ENCODE measurements at places on chromosomes 16 and 17. TPM values are rescaled to one million over a fixed set of nuclear protein-coding genes. Genes with fewer than 3 reads are reported as not detected.

HERPUD1 gene
- 174 TPM for total RNA-seq

- DNase-seq, result peak; percentile 65
Measured at GRCh38 chr16:89958068-89958467, 9.5 kb downstream of the DEF8 start.

GRCh38 chr17:19867079-19867328 is 732 bp downstream of the ULK2 start:
- peak; percentile 83 for DNase-seq

- DNase-seq, result no peak
Measured at GRCh38 chr17:40703652-40704051, at the start of gene KRT24. Gene KRT24 (minus strand): TSS chr17:40703752. CDS start chr17:40703693, 59 bp downstream.

GRCh38 chr17:57892820-57893595 is 43.2 kb upstream of the MRPS23 start:
- peak; percentile 92 for DNase-seq

DNA sequence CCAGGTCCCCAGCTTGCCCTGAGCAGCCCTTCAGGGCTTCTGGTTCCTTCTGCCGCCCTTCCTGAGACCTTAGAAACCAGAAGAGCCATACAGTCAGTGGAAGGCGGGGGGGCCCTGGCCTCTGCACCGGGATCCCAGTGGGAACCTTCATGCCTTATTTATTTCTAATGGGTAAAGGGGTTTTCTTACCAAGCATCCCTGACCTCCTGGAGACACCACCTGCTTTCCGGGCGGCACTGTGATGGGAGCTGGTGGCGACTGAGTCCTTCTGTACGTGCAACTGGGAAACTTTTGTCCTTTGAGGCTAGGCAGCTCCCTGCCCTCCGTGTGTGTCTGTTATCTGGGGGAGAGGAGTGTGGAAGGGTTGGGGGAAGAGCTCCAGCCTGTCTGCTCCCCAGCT is 7.2 kb upstream of the MRPL58 start:
- DNase-seq, result no peak

ITGB3 gene
- 10.5 TPM for total RNA-seq

DNA sequence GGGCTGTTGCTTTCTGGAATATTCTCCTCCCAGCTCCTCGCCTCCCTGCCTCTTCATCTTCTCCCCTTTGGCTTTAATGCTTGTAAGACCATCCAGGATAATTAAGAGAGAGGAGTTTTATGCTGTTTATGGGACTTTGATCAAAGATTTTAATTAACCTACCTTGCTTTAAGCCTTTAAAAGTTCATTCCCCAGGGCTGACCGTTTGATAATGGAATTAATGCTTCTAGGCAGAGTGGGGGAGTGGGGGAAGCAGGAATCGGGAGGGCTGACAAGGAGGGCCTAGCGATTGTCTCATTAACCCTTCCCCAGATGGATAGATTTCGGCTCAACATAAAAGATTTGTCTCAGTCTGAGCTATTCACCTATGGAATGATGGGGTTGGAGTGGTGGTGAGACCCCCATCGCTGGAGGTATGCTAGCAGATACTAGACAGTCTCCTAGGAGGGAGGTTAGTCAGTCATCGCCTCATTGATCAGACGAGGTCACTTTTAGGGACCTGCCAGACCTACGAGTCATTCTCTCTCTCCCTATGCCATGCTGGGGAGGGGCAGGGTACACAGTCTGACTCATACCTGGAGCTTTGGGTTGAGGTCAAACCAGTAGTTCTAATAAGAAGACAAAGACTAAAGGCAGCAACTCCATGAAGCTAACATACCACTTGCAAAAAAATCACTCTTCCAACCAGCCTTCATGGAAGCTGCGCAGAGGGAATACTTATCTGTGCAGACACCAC is 236.6 kb upstream of the NLRP1 start:
- DNase-seq, result no peak

DNA sequence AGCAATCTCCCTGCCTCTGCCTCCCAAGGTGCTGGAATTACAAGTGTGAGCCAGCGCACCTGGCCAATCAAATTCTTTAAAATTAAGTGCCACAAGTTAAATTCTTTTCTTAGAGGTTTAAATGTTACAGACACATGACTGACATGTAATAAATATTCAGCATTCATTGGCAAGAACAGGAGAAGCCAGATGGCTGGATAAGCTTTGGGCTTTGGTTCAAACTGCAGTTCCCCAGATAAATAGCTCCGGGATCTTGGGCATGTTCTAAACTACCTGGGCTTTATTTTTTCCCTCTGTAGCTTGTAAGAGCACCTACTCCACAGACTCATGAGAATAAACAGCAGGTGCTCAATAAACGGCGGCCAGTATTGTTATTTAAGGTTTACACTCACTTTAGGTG is 34.1 kb downstream of the ABAT start:
- no peak for DNase-seq

GRCh38 chr17:49121696-49122292 is 10.8 kb upstream of the B4GALNT2 start:
- no peak for DNase-seq

DNA sequence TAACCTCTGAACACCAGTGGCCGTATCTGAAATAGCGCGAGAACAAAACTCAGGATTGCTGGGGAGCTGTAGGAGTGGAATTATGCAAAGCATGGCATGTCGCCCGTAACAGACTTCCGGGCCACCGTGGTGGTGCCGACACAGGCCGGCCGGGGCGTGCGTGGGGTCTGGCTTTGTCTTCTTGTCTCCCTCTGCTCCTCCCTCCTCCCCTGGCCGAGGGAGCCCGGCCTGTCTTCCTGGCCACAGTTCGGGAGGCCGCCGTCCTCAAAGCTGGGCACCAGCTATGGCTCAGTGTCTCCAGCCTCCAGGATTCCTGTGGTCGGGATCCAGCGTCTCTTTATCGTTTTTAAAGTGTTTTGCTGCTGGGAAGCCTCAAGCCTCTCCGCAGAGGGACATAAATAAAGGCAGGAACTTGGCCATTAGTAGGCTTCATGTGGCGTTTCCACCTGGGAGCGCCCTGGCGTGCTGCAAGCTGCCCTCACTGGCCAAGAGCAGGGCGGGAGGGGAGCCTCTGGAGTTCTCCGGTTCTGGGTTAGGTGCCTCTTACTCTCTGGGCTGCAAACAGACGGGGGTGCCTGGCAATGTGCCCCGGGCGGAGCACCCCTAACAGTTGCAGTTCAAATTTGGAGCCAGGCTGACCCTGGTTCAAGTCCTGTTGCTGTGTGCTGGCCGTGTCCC is 22.0 kb upstream of the NPTX1 start:
- no peak for DNase-seq

DNA sequence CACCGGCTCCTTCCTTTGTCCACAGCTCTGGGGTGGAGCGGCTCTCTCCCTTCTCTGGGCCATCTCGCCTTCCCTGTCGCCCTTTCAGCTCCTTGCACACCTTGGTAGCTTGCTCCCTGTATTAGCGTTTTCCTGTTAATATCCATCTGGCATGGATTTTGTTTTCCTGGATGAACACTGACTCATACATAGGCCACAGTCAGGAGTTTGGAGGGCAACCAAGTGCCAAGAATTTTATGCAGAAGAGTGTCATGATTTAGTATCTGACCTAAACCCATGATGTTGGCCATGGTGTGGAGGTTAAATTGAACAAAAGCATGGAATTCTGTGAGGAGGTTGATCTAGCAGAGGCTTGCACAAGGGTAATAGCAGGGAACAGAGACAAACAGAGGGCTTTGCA is 180.9 kb downstream of the AIPL1 start:
- no peak for DNase-seq

DNA sequence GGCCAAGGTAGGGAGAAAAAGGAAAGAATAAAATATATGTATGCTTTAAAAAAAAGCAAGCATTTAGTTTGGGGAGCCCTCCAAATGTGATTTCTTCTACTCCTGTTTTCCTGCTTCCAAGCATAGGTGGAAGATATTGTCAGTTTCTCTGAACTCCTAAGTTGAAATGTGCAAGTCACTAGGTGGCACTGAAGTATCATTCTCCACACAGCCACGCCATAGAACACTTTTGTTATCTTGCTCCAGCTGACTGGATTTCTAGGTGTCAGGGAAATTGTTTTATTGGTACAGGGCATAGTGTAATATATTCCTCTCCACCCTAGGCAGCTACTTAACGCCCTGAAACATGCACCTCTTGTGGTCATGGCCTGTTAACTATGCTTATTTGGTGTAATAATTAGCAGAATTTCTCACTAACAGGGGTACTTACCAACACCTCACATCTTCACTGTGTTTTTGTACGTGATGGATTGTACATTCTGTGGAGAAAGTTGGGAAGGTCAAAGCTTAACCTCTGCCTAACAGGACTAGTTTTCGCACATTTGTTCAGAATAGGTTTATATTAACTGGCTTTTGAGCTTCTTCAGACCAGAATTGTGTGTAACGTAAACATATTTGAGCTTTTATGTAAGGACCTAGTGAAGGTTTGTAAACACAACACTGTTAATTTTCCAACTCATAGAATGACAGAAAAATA is 69.3 kb downstream of the FTO start:
- no peak for DNase-seq

GRCh38 chr16:14146445-14146844 is 75.3 kb downstream of the MRTFB start:
- DNase-seq, result no peak

DNA sequence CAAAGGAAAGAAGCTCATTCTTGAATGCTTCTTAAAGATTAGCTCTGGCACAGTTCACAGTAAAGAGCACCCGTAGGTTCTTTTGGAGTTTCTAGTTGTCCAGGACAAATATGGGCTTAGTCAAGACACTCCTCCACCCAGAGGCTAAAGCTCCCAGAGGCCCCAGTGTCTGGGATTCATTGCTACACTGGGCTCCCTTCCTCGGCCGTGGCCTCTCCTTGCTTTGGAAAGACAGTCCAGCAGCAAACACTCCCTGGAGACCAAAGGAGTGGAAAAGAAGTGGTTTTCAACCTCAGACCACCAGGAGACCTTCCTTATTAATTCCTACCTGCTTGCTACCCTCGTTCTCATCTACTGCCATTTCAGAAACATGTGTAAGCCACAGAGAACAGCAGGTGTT is 17.1 kb downstream of the PHB1 start:
- no peak for DNase-seq

DNA sequence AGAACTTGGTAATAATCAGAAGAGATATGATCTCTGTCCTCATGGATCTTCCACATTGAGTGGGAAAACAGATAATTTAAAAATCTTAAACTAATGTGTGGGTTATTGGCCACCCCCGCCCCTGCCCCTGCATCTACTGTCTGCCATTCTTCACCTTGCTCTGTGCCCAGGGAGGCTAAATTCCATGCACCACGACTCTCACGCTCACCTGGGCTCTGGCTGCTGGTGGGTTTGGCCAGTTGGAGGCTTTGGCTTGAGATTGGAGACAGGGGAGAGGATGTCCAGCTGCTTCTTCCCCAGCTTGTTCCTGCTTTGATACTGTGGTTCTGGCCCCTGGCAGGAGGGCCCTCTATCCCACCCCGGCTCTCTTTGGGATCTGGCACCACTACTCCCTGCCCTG is 127.9 kb downstream of the IRX5 start:
- DNase-seq, result no peak

DNA sequence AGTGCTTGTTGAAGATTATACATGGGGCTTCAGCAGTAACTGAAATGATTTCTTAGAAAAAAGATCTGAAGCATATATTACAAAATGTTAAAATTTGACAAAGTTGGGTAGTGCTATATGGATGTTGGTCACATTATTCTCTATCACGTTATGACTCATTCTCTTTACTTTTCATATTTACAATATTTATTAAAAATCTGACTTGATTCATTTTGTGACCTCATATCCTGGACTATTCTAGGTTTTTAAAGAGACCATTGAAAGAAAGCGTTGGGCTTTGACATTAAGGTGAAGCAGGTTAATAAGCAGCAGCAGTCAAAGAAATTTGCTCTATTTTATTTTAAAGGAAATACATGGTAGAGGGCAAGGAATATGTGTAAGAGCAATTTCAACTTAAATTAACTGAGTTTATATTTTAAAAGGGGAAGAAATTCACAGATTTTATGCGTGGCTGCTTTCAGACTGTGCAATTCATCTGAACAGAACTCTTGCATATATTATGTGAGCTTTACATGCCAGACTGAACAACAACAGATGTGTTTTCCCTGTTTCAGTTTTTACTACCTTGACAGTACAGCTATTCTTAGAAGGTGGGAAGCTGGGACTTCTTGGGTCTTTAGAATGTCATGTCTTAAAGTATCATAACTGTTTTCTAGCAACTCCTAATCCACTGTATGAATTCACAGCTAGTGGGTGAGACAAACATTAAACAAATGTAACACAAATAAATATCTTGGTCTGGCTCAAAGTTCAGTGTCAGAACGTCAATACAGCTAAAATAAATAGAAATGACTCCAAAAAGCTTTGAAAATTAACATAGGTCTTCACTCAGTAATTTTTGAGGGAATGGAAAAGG is 10.4 kb upstream of the FAM20A start:
- DNase-seq, result no peak

ESRP2 gene
- 64.5 TPM for total RNA-seq

DNA sequence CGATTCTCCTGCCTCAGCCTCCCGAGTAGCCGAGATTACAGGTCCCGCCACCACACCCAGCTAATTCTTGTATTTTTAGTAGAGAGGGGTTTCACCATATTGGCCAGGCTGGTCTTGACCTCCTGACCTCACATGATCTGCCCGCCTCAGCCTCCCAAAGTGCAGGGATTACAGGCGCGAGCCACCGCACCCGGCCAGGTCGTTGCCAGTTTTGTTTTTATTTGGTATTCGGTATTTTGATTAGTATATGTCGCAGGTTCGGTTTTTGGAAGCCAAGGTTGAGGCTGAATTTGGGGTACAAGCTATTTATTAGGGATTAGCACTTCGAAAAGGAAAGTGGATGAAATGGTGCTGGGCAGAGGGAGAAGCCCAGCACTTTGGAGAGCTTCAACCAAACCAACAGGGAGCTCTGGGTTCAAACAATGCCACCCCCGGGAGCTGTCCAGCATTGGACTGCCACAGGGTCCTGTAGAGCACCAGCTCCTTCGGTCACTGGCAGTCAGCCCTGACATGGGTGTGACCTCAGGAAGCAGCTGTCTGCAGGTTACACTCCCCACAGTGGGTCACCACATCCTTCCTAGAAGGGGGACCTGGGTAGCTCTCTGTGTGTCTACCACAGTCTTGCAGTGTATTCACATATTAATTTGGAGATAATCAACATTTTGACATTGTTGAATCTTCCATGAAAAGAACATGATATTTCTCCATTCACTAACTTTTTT is 1.5 kb upstream of the CLEC10A start:
- DNase-seq, result peak; percentile 39

GRCh38 chr16:13120091-13120490 is 218.7 kb downstream of the SHISA9 start:
- DNase-seq, result no peak

GRCh38 chr17:12673788-12674187 is 8.1 kb downstream of the MYOCD start:
- no peak for DNase-seq

TMED6 gene
- 0.77 TPM for total RNA-seq

DNA sequence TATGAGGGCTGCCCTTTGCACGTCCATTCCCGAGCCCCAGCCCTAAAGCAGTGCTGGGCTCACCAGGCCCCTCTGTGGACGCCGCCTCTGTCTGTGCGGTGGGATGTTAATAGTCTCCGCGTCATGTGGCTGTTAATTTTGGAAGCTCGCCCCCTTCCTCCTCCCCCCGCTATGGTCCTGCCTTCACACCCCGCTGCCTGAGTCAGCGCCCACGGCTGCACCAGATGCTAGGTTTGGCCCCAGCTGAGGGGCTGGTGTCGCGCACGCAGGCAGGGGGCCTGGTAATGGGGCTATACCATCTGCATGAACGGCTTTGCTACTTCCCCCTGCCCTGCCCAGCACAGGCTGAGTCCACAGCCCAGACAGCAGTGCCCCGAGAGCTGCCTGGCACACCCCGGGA is 4.1 kb upstream of the SSTR5 start:
- DNase-seq, result no peak

All from lower lobe of right lung (tissue), 2 donors.